ENCODE measurements at places on chromosomes 16 and 17.

GRCh38 chr16:17773698-17774101, 302.9 kb upstream of the XYLT1 start:
- no peak for ATAC-seq

- ATAC-seq = no peak
These were observed 762 bp upstream of the RBL2 start for GRCh38 chr16:53433509-53433908.

GRCh38 chr17:60395508-60396065, 3.7 kb upstream of the USP32 start:
- no peak for ATAC-seq

DNA sequence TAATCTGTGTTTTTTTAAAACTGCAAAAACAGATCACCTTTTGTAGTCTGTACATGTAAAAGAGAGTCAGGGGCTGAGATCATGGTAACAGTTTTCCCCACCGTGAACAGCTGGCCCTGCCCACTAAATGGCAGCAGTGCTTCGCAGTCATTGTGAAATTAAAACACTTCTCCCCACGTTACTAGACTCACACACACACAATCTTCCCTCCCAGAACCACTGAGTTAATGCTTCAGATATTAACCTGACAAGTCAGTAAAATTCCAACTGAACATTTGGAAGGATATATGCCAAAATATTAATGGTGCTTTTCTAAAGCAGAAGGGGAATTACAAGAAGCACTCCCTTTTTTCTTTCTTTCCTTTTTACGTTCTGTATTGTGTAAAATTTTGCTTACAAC, 1.2 kb upstream of the CD300LG start:
- ATAC-seq = no peak

DNA sequence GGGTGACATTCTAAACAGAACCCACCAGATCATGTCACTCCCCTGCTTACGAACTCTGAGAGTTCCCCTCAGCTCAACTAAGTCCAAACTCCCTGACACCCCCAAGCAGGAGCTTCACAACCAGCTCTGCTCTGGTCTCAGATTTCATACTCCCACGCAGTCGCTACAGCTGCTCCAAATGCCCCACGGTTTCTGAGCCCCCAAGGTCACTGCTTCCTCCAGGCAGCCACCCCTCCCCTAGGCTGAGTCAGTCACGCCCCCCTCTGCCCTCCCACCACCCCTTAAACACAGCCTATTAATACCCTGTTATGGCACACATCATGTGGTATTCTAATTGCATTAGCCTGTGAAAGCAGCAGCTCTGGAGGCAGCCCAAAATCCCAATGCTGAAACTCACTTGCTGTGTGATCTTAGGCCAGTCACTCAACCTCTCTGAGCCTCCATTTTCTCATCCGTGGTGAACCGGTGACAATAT, 51.5 kb downstream of the GSG1L start:
- no peak for ATAC-seq

DNA sequence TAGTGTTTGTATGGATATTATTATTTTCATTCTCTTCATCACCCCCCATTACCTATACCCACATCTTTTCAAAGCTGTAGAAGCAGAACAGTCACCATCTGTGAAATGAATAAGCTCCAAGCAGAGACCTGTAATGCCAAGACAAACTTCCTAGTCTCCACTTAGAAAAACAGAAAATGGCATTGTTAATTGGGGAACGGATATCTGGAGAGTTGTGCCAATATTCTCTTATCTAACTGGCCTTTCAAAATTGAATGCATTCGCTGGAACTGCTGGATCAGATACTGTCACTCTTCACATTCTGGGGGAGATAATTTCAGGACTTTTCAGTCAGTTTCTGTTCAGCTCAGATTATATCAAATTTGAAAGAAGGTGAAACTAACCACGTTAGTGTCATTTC, 464.4 kb upstream of the GOT2 start:
- no peak for ATAC-seq

DNA sequence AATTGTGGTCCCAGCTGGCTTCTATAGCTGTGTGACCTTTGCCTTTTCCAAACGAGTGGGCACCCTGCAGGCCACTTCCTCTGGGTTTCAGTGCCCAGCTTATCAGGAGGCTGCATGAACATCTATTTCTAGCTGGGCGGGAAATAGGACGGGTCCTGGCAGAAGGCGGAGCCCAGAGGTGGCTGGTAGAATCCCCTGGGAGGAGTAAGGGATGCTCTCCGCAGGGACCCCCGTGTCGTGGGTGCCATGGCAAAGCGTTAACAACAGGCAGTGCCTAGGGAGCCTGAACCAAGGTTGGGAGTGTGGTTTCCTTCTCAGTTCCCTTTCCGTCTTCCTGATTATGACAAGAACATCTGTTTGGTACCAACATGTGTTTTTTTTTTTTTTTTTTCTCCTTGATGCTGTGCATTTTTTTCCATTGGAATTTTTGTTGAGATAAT, 58.2 kb downstream of the PLCG2 start:
- ATAC-seq = no peak

DNA sequence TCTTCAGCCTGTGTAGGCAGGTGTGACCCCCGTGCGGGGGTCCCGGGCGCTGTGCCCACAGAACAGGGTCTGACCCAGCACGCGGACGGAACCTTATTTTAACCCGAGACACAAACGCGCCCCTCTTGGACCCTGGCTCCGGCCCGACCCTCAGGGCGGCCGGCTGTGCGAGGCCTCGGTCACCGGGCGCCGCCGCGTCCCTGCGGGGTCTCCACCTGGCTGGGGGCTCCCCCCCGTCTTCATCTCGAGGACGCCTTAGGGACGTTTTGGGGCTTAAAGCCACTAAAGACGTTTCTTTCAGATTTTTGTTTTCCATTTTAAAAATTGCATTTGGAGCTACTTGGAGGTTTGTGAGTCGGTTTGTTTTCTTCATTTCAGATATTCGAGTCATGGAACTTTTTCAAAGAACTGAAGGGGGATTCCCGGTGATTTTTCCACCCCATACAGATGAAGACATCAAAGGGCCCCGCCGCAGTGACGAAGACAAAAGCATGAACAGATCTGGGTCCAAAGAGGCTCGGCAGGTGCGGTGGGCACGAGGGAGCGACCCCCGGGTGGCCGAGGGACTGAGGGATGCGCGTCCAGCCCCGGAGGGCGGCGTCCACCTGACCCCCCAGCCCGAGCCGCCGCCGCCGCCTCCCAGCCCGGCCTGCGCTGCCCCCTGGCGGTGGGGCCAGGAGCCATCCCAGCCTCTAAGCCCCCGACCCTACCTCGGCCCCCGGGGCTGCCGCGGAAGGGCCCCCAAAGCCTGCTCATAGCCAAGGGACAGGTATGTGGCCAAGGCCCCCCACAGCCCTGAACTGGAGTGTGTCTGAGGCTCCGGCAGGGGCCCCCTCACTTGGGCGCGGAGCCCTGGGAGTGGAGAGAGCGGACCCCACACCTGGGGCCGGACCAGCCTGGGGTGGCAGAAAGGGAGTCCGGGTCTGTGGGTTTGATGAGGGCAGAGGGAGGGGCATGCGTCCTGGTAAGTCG, 3.8 kb upstream of the CD7 start:
- peak; percentile 23 for ATAC-seq

Data from motor neuron (in vitro differentiated cells).